Esophagus squamous epithelium (tissue), 5 donors: ENCODE measurements at places on chromosomes 11 and 22.

DNA sequence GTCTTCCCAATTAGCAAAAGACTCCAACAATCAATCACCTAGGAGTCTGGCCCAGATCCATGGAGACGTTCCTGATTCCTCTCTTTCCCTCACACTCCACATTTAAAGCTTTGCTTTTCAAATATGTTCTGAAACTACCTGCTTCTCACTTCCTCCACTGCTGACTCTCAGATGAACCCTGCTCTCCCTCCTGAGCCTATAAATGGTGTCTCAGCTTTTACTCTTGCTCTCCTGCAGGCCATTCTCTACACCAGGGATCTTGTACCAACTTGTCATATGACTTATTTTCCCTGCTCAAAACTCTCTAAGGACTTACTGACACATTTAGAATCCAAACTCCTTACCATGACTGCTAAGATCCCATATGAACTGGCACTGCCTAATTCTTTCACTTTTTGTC is 138.4 kb upstream of the DDI1 start:
- DNase-seq, result no peak

- no peak for DNase-seq
These were observed 147.4 kb upstream of the ZC3H12C start for GRCh38 chr11:109945626-109946321.

DNA sequence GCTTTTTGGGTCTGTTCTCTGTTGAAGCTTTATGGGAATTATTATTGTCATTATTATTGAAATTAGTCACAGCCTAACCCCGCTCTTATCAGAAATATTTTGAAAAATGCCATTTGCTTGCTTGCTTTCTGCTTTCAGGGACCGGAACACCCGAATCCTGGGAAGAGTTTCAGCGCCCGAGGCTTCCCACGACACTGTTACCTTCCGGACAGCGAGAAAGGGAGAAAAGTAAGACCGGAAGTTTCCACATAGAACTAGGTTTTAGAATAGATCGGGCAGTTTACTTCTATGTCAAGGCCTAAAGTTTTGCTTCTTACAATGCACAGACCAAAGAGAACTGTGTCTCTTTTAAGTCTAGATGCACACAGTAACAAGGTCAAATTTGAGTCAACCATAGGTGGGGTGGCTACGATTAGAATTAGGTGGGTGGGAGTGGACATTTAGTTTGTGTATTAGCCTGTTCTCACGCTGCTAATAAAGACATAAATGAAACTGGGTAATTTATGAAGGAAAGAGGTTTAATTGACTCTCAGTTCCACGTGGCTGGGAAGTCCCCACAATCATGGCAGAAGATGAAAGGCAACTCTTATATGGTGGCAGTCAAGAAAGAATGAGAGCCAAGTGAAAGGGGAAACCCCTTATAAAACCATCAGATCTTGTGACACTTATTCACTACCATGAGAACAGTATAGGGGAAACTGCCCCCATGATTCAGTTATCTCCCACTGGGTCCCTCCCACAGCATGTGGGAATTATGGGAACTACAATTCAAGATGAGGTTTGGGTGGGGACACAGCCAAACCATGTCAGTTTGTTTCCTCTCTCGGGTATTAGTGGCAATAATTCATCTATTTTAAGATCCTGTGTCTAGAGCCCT is 12.9 kb downstream of the MPEG1 start:
- DNase-seq, result no peak

DNA sequence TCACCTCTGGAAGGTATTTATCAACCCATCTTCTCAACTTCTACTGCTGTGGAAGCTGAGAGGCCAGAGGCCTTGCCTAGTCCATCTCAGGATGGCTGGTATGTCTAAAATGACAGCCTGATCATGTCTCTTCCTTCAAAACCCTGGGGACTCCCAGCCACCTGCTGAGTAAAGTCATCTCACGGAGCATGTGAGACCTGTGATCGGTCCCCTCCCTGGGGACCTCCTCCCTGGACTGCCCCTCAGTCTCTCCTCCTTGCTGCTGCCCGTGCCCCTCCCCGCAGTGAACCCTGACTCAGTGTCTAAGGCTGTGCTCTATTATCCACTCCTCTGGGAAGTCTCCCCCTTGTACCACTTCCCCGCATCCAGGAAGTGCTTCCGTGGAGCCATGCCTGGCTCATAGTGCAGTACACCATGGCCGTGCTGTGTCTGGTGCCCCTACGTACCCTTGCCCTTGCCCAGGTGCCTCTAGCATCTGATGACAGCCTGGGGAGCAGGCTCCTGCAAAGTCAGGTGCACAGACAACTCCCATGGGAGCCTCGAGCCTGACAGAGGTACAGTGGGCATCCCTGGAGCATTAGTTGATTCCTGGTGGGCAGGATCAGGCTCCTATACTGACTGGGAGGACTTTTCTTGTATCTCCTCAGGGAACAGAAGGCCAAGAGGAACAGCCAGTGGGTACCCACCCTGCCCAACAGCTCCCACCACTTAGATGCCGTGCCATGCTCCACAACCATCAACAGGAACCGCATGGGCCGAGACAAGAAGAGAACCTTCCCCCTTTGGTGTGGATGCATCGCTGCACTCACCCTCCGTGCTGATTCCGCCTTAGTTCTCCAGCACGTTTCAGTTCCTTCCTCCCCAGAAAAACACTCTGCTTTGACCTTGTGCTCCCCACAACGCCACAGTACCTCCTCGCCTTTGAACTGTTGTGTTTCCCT is 13.8 kb downstream of the SMARCB1 start:
- no peak for DNase-seq

DNA sequence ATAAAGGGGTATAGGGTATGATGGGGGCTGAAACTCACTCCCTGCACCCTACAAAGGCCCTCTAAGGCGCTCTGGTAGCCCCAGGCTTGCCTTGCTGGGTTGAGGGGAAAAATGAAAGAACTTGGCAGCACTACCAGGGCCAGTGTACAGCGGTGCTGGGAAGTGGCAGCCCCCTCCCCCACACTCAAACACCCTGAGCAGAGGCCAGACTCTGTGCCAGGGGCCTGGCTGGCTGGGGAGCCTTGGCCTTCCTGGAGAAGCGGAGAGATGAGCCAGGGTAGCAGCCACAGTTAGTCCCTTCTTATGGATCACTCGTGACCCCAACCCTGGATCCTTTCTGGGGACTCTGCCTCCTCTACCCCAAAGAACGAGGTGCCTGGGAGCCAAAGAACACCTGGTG is 2.7 kb downstream of the TMEM134 start:
- no peak for DNase-seq

DNA sequence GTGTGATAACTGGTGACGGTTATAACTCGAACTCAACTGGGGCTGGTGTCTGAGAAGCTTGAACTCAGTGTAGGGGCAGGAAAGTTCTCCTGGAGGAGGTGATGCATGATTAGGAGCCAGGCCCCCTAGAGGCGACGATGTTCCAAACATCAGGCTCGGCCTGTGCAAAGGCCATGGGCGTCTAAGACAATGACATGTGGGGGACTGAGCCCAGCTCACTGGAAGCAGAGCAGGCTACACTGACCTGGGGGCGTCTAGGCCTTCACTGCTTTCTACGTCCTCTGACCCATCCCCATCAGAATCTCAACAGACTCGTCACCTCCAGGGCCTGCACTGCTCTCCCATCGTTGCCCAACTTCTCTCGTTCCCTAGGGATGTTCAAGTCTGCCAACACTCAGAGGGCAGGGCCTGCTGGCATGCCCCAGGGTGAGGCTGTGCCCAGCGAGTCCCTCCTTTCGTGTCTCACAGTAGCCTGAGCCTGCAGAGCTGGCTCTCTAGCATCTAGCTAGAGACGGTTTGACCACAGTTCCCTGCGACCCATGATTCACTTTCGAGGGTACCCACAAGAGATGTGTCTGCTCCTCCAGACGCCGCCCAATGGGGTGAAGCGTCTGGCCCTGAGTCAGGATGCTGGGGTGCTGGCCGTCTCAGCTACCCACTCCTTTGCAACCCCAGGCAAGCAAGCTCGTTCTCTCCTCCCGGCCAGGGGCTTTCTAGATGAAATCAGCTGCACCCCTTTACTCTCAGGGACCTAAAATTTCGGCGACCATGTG is 1.1 kb upstream of the ATG16L2 start:
- DNase-seq, result no peak

GRCh38 chr11:69496202-69496557 is 14.7 kb downstream of the LINC01488 start:
- no peak for DNase-seq

- DNase-seq, result no peak
These were observed 16.0 kb upstream of the TMPRSS4 start for GRCh38 chr11:118060869-118061268.

DNA sequence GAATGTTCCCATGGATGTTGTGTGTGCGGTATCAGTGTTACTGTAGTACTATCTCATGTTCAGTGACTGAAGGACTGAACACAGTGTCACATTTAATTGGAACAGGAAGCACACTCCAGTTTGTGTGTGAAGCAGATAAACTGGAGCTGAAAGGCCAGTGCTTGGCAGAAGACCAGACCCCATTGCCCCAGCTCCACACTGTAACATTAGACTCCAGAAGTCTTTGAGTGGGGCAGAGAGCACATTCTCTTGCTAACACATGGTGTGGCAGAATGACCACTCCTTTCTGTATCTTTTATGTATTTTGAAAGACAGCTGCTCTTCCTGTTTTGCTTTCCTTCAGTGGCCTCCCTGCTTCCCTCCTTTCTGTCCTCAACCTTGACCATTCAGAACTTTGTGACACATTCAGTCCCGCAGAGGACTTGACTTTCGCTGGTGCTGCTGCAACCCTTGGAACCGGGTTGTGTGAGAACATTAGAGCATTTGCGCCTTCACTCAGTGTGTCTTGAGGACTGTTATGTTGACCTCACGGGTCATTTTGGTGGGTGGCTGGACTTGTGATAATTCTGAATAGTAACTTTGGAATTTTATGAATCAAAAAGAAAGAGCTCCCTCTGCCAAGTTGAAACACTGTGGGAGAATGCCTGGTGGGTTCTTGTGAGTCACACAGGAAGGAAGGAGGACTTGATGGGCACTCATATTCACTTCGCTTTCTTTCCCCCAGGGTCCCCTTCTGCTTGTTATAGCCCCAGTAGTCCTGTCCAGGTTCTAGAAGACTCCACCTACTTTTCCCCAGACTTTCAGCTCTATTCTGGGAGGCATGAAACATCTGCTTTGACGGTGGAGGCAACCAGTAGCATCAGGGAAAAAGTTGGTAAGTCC is 26.4 kb downstream of the AMOTL1 start:
- no peak for DNase-seq

DNA sequence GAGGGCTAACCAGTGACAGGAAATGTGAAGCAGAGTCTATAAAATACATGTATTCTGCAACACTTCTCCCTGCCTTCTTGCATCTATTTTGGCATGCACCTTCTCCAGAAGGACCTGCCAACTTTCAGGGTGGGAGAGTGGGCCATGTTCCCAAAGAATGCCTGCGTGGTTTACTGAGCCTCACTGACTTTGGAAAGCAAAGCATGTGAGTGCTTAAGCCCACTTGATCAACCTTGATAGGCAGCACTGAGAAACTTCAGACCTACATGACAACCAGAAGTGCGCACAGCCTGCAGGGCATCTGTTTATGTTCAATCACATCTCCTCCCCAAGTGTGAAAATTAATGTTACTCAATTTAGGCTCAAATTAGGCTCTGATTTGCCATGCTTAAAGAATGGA is 69.2 kb downstream of the AMOTL1 start:
- DNase-seq, result no peak

- DNase-seq, result no peak
These were observed 5.4 kb downstream of the TBC1D10C start for GRCh38 chr11:67409261-67409666.

- no peak for DNase-seq
These were observed 112.6 kb downstream of the LUZP2 start for GRCh38 chr11:24609192-24610119.

- DNase-seq, result no peak
These were observed 70.1 kb upstream of the TTLL12 start for GRCh38 chr22:43256976-43257545.

GRCh38 chr11:8023831-8024555 is 36.9 kb downstream of the EIF3F start:
- DNase-seq, result no peak

DNA sequence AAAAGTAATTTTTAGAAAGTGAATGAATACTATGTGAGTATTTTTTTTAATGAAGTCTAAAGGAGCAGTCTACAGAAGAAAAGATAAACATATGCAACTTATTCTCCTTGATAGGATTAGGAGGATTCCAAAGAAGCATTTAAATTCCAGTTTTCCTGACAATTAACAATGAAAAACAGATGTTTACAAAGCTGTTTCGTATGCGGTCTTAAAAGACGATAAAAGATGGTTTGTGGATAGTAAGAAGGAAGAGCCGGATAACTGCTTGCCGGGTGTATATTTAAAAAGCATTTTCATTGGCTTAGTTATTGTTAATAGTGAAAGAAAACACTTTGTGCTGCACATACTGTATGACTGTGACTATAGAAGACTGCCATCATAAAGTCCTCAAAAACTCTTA is 120.0 kb upstream of the C11orf58 start:
- no peak for DNase-seq

GRCh38 chr11:116637766-116638165 is 135.0 kb downstream of the BUD13 start:
- no peak for DNase-seq

DNA sequence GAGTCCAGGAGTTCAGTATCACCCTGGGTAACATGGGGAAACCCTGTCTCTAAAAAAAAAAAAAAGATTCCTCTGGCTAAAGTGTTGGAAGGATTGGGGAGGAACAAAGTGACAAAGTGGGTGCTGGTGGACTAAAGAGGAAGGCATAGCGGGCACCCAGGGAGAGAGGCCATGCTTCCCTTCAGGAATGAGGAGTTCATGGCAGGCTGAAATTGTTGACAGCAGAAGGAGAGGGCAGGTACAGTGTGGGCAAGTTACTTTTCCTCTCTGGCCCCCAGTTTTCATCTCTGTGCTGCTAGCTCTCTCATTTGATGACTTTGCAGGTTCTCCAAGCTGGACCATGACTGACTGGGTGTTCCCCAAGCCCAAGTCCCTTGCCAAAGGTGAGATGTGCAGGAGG is 4.4 kb upstream of the SYT13 start:
- DNase-seq, result no peak

DNA sequence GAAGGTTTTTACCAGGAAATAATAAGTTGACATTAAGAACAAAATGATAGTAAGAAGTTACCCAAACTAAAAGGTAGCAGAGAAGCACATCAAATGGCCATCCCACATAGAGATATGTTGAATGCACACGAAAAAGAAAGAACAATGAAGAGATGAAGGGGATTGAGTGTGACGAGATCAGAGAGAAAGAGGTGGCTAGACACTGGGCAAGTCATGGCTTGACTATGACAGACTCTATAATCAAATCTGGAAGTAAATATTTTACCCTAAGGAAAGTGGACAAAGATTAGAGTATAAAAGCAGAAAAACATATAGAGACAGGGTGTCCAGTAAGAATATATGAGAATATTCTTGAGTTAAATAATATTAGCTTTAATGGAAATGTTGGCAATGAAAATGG is 31.4 kb downstream of the CASP12 start:
- no peak for DNase-seq
